ENCODE measurements at places on chromosomes 16 and 17.

GRCh38 chr16:67357561-67357960 is 30.9 kb downstream of the LRRC36 start:
- DNase-seq = no peak

DNA sequence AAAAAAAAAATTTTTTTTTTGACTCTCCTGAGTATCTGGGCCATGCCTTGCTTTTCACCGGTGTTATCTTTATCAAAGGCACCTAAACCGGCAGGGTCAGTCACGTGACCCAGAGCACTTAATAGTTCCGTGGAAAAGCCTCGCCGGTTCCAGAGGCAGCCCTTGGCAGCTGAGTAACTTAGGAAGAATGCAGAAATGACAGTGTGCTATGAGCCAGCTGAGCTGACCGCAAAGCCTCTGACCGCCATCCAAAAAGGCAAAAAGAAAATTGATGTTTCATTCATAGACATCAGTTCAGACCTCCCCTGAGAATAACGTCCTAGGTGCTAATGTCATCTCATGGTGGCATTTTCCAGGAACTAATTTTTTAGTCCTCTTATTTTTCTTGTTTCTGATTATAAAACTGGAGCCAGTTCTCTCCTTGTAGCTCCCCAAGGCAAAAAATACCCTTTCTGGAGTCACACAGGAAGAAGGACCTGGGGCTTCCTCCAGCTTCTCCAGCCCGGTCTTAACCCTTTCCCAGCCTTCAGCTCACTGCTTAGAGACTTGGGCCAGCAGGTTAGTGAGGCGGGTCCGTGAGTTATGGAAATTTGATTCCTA is 122.6 kb downstream of the SOCS1 start:
- no peak for DNase-seq

GRCh38 chr16:6926341-6926740 is 406.3 kb upstream of the RBFOX1 start:
- no peak for DNase-seq

GRCh38 chr16:85584819-85585282 is 28.3 kb upstream of the GSE1 start:
- DNase-seq = no peak

All from stimulated activated CD8-positive, alpha-beta memory T cell treated with anti-CD3 and anti-CD28 coated beads, Interleukin-12 subunit alpha, Interleukin-12 subunit beta, amount 100 ng/mL, for 4 hours (primary cell).